ENCODE measurements at places on chromosomes 5 and 9.

- no peak for DNase-seq
These were observed 67.9 kb downstream of the TEK start for GRCh38 chr9:27176971-27177370.

DNA sequence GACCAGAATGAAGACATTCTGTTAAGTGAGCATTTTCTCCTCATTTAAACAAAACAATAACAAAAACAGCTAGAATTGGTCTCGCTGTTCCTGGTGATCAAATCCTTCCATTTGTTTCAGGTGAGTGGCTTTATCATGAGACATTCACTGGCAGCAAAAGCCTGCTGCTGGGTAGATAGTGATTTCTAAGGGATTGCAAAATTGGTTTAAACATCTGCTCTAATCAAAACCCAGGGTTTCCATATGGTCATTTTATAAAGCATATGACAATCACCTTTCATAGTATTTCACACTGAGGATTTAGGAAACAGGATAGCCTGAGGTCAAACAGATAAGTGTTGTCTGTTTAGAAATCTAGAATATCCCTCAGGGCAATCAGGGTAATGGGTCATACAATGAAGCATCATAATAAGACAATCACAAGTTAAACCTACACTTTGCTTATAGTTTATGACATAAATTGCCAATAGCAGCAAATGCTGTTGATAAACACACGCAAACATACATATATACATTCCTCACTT, 769.6 kb upstream of the C9orf72 start:
- no peak for DNase-seq

DNA sequence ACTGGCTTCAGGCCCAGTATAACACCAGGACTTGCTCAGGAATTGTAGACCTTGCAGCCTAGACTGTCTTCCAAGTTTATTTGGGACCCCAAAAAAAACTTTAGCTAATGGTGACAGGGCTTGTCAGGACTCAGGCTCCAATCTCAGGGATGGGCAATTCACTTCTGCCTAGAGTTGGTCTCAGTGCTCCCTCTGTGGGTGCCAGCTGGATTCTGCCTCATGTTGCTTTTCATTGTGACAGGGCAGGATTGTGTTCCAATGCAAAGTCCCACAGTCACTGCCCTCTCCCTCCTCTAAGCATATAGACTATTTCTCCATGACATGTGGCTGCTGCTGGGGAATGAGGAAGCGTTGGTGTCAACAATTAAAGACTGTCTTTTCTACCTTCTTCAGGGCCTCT, 174.7 kb downstream of the CYLC2 start:
- DNase-seq = no peak

GRCh38 chr5:109865637-109866036, 175.9 kb downstream of the MAN2A1 start:
- no peak for DNase-seq

DNA sequence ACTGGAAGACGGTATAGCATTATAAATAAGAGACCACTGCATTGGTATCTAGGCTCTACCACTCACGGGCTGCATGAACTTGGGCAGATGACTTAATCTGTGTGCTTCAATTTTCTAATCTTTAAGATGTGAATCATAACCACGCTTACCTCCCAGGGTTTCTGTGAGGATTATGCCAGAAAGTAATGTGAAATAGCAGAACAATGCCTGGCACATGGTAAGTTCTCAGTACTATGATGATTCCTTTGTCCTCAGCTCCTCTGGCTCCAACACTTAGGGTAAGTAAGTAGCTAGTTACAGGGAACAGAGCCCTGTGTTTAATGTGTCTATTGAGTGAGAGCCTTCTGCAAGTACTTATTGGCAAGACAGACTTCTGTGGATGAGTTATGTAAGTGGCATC, 31.1 kb downstream of the POU4F3 start:
- DNase-seq = no peak
